PC-9 (cell line): ENCODE measurements at places on chromosomes 6 and 20. TPM values are rescaled to one million over a fixed set of nuclear protein-coding genes. Genes with fewer than 3 reads are reported as not detected.

- peaks cover 52% of the 10 kb centered on the region for H3K4me1 ChIP-seq
- no peaks in the 10 kb centered on the region for H3K27me3 ChIP-seq
- H3K4me3 ChIP-seq = peak overlapping the region; percentile 94
- H3K27ac ChIP-seq = peak overlapping the region; percentile 97
- peak; percentile 90 for DNase-seq
Observed at GRCh38 chr6:34235307-34236130, 1.2 kb upstream of the HMGA1 start.

DNA sequence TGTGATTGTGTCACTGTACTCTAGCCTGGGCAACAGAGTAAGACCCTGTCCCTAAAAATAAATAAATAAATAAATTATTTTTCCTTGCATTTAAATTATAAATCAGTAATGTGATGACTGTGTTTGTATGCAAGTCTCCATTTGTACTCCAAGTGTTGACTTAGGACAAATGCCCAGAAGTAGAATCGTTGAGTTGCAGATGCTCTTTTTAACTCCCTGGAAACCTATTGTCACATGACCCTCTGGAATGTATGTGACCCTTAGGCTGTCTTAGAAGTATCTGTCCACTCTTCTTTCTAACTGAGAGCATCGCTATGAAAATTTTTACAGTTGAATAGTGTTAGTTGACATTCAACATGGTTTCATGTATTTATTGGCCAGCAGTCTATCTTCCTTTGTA is 18.8 kb downstream of the OR2A4 start:
- H3K4me3 ChIP-seq = no peak overlapping the region
- H3K27me3 ChIP-seq = no peaks in the 10 kb centered on the region
- no peak for DNase-seq
- no peaks in the 10 kb centered on the region for H3K4me1 ChIP-seq
- no peaks in the 10 kb centered on the region for H3K36me3 ChIP-seq
- no peak overlapping the region for H3K27ac ChIP-seq

DNA sequence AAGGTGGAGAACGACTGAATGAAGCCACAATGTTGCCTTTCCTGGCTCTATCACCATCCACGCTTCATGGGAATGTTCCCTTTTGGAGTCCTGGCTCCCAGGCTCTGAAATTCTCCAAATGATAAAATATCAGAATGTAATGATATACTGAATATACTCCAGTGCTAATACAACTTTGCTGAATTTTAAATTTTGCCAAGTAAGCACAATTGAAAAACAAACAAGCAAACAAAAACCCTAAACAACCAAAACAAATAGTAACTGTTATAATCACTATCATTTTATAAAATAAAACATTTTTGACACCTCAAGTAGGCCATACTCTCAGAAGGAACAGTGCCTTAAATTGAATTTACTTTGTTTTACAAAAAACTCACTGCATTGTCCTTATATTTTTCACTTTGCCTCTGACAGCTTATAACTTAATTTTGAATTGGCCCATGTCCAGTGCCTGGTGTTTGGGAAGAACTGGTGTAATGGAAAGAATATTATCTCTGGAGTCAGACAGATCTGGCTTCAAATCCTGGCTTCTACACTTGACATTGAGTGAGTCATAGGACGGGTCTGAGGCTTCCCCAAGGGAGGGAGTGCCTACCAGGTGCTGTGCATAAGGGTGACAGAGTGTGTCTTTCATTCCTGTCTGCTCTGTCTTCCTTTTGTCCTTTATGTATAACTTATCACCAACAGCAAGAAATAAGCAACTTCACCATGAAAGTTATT is 698.3 kb downstream of the EPM2A start:
- DNase-seq = no peak
- no peaks in the 10 kb centered on the region for H3K4me1 ChIP-seq
- H3K27me3 ChIP-seq = no peaks in the 10 kb centered on the region
- no peaks in the 10 kb centered on the region for H3K36me3 ChIP-seq
- no peak overlapping the region for H3K27ac ChIP-seq
- H3K4me3 ChIP-seq = no peak overlapping the region

DNA sequence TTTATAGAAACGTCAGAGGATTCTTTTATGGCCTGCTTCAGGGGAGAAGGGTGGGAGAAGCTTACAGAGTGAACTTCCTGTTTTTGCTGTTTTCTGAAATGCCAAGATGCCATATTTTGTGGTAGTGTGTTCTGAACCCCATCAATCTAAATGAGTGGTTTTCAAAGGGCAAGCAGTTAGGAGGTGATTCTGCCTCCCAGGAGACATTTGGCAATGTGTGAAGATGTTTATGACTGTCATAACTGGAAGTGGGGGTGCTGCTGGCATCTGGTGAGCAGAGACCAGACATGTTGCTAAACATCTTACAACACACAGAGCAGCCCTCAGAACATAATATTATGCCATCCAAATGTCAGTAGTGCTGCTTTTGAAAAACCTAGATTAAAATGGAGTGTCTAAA is 6.0 kb upstream of the PRL start:
- no peak overlapping the region for H3K4me3 ChIP-seq
- DNase-seq = no peak
- H3K27ac ChIP-seq = no peak overlapping the region
- H3K27me3 ChIP-seq = no peaks in the 10 kb centered on the region
- H3K36me3 ChIP-seq = no peaks in the 10 kb centered on the region

DNA sequence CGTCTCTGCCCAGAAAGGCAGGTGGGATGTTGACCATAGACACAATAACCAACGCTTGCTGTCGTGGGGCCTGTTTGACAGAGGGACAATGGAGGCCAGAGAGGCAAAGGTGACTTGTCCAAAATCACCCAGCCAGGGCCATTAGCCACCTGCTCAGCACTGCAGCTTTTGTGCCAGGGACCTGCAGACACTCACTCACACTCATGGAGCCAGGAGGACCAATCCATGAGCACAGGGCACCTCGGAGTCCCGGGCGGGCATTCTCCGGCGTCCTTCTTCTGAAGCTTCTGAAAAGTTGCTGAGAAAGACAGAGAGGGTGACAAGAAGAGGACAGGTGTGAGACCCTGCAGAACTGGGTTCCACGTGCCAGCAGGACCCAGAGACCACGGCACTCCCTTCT is 45.4 kb upstream of the SLCO4A1 start:
- H3K27ac ChIP-seq = no peak overlapping the region
- H3K4me1 ChIP-seq = no peaks in the 10 kb centered on the region
- no peak for DNase-seq
- H3K4me3 ChIP-seq = no peak overlapping the region
- no peaks in the 10 kb centered on the region for H3K36me3 ChIP-seq

GRCh38 chr6:108581237-108581931 is 20.7 kb downstream of the FOXO3 start:
- H3K27me3 ChIP-seq = no peaks in the 10 kb centered on the region
- DNase-seq = peak; percentile 86
- H3K4me3 ChIP-seq = peak overlapping the region; percentile 32; the same call in 1 of the 2 replicates
- H3K27ac ChIP-seq = peak overlapping the region; percentile 70
- H3K4me1 ChIP-seq = peaks cover 66% of the 10 kb centered on the region
- H3K36me3 ChIP-seq = peaks cover 37% of the 10 kb centered on the region

- H3K36me3 ChIP-seq = no peaks in the 10 kb centered on the region
- H3K4me1 ChIP-seq = 0 out of 2 replicates have a peak, but pooled peaks cover 4% of the 10 kb centered on the region
- DNase-seq = no peak
- H3K4me3 ChIP-seq = no peak overlapping the region
Observed at GRCh38 chr6:111633822-111634221, 28.1 kb upstream of the TRAF3IP2 start.

Gene TREML1
- total RNA-seq = not detected in 2 replicates

Gene FOXQ1
- 55.8 and 57.0 TPM in 2 replicates for total RNA-seq

Gene WFDC10B
- total RNA-seq = not detected in 2 replicates
